ENCODE measurements at places on chromosomes 4 and X.

DNA sequence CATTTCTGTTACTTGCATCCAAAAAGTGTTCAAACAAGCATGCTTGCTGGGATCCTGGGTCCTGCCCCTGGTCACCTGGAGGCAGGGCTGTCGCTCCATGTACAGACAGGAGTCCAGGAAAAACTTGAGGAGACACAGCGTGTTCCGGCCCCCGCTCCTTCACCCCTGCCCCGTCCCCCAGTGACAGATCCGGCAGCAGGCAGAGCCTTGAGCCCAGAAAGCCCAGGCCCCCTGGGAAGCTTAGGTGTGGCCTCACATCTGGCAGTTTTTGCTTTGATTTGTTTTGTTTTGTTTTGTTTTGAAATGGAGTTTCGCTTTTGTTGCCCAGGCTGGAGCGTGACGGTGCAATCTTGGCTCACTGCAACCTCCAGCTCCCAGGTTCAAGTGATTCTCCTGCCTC lies 67.0 kb downstream of the TRMT44 start:
- no peak for DNase-seq

GRCh38 chrX:9876201-9876600 lies 90.0 kb downstream of the SHROOM2 start:
- DNase-seq = no peak

GRCh38 chr4:131488772-131489171 lies 1660.3 kb upstream of the PCDH10 start:
- DNase-seq = no peak

GRCh38 chrX:24643116-24643515 lies 4.0 kb downstream of the PCYT1B start:
- no peak for DNase-seq

DNA sequence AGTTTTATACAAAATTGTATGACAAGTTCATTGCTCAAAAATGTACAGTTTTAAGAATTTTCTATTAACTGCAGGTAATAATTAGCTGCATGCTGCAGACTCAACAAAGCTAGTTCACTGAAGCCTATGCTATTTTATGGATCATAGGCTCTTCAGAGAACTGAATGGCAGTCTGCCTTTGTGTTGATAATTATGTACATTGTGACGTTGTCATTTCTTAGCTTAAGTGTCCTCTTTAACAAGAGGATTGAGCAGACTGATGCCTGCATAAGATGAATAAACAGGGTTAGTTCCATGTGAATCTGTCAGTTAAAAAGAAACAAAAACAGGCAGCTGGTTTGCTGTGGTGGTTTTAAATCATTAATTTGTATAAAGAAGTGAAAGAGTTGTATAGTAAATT lies 131.0 kb downstream of the TET2 start:
- no peak for DNase-seq

DNA sequence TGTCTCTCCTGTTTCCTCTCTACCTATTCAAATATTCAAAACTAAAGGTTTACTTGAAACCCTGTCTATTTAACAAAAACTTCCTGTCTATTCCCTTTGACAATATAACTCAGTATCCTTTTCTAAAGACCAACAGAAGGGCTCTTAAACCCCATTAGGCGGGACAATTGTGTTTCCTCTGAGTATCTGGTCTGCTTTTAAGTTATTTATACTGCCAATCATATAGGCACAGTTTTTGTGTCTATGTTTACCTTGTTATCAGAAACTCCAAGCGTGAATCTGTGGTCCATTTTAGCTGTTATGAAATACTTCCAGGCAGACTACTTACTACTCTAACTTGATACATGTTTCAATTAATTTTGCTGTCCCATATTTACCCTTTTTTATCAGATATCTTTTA lies 350.0 kb upstream of the CTSO start:
- DNase-seq = no peak

- no peak for DNase-seq
Observed at GRCh38 chrX:65136424-65136823, 160.2 kb upstream of the ZC4H2 start.

DNA sequence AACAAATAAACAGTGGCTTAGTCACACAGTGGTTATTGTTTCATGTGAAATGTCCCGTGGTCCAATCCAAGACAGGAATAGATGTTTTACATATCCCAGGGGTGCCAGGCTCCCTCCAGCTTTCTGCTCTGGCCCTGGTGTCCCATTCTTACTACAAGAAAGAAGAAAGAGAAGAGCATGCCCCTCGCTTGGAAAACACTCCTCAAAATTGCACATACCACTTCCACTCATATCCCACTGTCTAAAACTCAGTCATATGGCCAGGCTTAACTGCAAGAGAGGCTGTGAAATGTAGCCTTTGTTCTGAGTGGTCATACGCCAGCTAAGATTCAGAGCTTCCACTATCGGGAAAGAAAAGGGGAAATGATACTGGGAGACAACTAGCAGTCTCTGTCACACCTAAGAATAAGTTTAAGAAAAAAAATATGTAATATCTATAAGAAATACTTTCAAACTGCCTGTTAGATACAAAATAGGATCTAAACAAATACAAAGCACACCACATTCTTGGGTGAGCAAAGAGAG lies 306.8 kb upstream of the FAM241A start:
- no peak for DNase-seq

GRCh38 chr4:3629665-3630064 lies 97.4 kb upstream of the LRPAP1 start:
- no peak for DNase-seq

DNA sequence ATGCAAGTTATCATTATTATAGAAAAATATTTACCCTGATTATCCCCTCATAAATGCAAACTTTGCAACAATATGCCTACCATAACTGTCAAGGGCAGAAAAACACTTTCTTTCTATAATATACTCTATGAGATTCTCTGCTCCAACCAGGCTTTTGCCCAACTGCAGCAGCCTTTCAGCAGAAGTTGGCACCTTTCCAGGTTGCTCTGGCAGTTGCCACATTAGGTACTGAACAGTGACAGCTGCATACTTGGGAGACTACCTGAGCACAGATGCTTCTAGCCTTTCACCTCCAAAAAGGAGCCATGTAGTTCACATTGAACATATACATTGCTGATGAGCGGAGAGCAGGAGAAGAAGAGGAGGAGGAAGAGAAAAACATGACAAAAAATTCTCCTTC lies 69.5 kb upstream of the BRWD3 start:
- no peak for DNase-seq

DNA sequence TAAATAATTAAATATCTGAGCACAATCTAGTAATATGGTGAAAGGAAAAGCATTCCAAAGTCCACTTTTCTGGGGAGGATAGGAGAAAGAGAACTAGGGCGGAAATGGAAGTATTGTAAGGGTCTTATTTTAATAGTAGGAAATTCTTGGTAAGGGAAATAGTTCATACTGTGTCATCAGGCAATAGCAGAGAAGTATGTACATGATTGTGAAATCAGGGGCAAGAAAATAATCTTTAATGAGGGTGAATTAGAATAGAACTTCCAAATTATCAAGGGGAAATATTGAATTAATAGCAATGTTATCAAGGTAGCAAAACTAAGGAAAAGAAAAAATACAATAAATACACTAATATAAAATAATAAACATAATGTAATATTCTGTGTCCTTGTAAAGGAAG lies 14.8 kb downstream of the GIMD1 start:
- no peak for DNase-seq
